ENCODE measurements at places on chromosomes 3 and 15. TPM values are rescaled to one million over a fixed set of nuclear protein-coding genes. Genes with fewer than 3 reads are reported as not detected.

DNA sequence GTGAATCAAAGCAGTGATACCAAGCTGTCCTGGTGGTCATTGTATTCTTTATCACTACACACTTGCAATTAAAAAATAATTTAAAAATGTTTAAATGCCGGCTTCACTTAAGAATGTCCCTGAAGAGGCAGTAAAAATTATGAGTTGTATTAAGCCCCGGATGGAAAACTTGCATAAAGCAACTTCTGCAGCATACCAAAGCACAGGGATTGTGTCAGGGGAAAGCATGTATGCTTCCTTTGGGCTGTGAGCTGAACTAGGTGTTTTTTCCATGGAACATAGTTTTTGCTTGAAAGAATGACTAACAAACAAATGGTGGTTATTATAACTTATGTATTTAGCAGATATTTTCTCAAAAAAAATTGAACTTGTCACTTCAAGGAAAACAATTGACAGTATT, 143.1 kb downstream of the ARNT2 start:
- DNase-seq: no peak

DNA sequence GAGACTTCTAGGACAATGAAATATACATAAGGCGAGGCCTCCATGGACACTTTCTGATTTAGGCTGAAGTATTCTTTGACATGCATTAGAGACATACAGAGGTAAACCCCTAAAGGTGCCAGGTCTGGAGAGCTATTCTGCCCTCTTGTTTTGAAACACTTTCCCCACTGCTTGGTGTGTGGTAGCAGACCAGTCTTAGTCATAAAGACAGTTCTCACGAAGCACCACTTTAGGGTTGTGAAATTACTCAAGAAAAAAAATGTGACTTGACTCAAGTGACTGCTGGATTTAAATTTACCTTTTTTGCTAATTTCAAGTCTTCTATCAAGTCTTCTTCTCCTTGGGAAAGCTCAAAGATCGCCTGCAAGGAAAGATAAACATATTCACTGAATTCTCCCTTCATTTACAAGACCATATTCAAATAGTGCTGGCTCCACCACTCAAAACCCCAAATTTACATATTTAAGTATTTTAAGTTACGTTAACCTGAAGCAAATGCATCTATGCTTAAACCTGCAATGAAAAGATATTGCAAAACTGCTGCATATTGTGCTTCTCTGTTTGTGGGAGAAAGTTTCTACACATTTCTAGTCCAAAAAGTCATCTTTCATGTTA, 48.4 kb downstream of the ARHGEF3 start:
- no peak for DNase-seq

DNA sequence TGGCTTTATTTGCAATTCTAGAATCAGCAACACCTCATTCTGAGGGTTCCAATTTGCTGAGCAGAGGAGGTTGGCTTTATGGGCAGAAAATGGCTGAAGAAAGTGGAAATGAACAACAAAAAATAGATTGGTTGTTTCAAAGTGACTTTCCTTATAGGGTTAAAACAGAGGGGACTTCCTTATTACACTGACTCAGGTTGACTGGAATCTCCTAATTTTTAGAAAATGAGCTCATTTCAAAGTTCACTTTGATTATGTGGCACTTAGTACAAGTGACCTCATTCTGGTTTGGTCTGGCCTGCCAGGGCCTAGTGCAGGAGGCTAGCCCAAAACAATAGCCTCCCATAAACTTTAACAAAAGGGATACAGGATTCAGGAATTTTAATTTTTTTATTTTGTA, 41.4 kb downstream of the NFKBIZ start:
- peak; percentile 61 for DNase-seq

HHLA2 gene
- not detected for polyA plus RNA-seq

DNA sequence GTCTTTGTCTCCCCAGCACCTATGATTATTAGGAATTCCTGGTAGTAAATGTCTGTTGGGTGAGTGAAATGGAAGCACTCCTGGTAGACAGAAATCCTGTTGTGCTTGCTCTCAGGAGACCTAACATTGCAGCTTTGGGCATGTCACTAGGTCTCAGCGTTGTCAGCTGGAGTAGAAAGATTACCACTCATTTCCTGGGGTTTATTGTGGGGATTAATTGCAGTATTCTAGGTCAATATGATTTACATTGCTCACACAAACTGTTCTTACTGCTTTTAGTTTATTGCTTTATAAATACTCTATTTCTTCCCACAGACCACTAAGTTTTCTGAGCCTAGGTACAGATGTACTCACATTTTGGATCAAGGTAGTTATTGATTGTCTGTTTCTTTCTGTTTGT, 5.1 kb downstream of the TSEN2 start:
- no peak for DNase-seq

ENTPD3 gene
- polyA plus RNA-seq: not detected

KLF15 gene
- 0.44 TPM for polyA plus RNA-seq

CCR8 gene
- not detected for polyA plus RNA-seq

KCNMB3 gene
- polyA plus RNA-seq: 1.3 TPM
